ENCODE measurements at places on chromosomes 3 and 15.

DNA sequence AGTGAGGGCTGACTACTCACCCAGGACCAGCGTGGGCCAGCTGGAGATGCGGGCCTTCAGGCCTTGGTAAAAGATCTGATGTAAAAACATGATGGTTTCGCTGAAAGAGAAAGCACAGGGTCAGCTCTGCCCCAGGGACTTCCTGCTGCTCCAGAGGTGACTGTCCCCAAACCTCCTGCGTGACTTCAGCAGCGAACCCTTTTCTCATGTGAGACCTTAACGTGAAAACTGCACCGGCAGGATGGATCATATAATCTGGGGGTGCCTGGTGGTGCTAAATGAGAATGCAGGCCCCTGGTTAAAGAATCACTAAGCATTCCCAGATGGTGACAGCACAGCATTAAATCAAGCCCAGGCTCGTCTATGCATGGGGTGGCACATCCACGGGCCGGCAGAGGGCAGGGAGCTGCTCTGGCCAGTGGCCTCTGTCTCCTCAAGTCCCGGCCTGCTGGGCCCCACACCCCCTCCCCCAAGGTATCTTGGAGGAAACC lies 55.4 kb downstream of the RASGRF1 start:
- no peak for DNase-seq

- DNase-seq = no peak
Measured at GRCh38 chr3:146883288-146883687, 278.1 kb upstream of the PLSCR5 start.

GRCh38 chr3:126549861-126550487 lies 8.8 kb downstream of the C3orf22 start:
- DNase-seq = no peak

- DNase-seq = no peak
Measured at GRCh38 chr15:98002866-98003265, 42.4 kb downstream of the ARRDC4 start.

GRCh38 chr3:119223511-119223910 lies 17.2 kb downstream of the B4GALT4 start:
- DNase-seq = no peak

DNA sequence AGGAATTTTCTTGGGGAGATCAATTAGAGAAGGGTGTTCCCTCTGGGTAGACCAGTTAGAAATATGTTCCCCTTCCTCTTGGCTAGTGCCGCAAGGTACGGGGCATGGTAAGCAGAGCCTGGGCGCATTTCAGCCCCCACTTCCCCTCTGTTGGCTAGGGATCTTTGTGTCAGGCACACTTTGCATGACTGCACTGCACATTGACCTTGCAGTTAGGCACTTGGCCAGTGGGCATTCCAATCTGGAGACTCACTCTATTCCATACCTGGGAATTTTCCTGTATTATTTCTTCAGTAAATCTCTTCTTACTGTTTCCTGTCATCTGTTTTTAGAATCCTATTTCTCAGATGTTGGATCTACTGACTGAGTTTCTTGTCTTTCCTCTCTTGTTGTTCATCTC lies 30.0 kb upstream of the CACNA1D start:
- DNase-seq = no peak

DNA sequence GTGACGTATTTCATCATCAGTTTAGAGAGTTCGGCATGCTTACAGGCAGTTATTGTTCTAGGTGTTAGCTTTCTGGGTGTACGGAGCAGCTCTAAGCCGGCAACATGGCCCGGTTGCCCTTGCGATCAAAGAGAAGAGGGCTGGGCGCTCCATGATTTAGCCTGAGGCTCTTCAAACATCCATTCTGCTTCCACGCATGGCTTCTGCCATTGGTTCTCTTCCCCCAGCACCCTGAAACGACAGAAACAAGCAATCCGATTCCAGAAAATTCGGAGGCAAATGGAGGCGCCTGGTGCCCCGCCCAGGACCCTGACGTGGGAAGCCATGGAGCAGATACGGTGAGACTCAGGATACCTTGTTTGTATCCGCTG lies 574 bp downstream of the NGRN start:
- no peak for DNase-seq

- DNase-seq = peak; percentile 12
Measured at GRCh38 chr3:179608931-179609720, 4.5 kb downstream of the NDUFB5 start.

GRCh38 chr15:45185903-45186770 lies 1.6 kb downstream of the SHF start:
- no peak for DNase-seq

- DNase-seq = no peak
Measured at GRCh38 chr15:91866371-91866905, 12.9 kb downstream of the SLCO3A1 start.

DNA sequence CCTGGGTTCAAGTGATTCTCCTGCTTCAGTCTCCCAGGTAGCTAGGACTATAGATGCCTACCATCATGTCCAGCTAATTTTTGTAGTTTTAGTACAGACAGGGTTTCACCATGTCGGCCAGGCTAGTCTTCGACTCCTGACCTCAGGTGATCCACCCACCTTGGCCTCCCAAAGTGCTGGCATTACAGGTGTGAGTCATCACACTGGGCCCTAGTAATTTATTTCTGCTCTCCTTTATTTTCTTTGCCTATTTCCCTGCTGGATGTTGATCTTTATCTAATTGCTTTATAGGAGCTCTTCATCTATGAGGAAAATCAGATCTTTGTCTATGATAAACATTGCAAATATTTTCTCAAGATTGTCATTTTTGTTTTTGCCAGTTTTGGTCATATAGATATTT lies 31.7 kb downstream of the UQCC5 start:
- DNase-seq = no peak

DNA sequence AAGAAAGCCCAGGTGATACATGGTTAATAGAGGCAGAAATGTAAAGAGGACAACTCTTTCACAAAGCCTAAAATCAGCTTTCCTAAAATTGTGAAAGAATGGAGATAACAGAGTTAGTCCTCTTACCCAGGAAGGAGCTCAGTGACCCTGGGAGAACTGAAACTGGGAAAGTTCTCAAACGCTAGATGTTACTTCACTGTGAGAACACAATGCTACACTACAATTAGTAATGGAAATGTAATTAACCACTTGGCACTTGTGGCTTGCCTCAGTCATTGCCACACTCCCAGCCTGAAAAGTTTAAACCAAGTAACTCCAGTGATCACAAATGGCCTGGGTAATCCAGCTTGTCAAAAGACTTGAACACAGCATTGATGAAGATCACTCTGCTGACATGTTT lies 102.7 kb upstream of the FGF7 start:
- DNase-seq = no peak

GRCh38 chr3:171326717-171327440 lies 133.3 kb downstream of the TNIK start:
- no peak for DNase-seq

GRCh38 chr3:128794770-128795649 lies 69.0 kb downstream of the RAB7A start:
- peak; percentile 78 for DNase-seq

GRCh38 chr3:135078283-135078682 lies 283.2 kb downstream of the EPHB1 start:
- no peak for DNase-seq

GRCh38 chr3:195219351-195220230 lies 51.4 kb downstream of the XXYLT1 start:
- DNase-seq = no peak

DNA sequence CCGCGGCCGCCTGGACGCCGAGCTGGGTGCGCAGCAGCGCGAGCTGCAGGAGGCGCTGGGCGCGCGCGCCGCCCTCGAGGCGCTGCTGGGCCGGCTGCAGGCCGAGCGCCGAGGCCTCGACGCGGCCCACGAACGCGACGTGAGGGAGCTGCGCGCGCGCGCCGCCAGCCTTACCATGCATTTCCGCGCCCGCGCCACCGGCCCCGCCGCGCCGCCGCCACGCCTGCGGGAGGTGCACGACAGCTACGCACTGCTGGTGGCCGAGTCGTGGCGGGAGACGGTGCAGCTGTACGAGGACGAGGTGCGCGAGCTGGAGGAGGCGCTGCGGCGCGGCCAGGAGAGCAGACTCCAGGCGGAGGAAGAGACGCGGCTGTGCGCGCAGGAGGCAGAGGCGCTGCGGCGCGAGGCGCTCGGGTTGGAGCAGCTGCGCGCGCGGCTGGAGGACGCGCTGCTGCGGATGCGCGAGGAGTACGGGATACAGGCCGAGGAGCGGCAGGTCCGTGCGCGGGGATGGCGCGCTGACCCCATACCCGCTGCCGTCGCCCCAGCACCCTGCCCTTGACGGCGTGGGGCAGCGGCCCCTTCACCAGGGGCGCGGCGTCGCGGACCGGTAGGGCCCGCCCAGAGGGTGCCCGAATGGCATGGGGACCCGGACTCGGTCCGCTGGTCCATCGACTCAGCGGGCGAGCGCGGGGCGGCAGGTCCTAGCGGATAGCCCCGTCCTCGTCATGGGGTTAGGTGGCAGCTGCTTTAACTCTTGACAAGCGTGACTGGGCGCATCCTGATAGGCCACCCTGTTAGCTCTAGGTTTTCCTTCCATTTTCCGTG lies 848 bp downstream of the SYNM start:
- peak; percentile 17 for DNase-seq

GRCh38 chr15:39479911-39480310 lies 101.0 kb upstream of the THBS1 start:
- no peak for DNase-seq

GRCh38 chr3:78690766-78691165 lies 1077.0 kb downstream of the ROBO1 start:
- no peak for DNase-seq

GRCh38 chr3:108133048-108133369 lies 42.2 kb upstream of the CD47 start:
- no peak for DNase-seq

DNA sequence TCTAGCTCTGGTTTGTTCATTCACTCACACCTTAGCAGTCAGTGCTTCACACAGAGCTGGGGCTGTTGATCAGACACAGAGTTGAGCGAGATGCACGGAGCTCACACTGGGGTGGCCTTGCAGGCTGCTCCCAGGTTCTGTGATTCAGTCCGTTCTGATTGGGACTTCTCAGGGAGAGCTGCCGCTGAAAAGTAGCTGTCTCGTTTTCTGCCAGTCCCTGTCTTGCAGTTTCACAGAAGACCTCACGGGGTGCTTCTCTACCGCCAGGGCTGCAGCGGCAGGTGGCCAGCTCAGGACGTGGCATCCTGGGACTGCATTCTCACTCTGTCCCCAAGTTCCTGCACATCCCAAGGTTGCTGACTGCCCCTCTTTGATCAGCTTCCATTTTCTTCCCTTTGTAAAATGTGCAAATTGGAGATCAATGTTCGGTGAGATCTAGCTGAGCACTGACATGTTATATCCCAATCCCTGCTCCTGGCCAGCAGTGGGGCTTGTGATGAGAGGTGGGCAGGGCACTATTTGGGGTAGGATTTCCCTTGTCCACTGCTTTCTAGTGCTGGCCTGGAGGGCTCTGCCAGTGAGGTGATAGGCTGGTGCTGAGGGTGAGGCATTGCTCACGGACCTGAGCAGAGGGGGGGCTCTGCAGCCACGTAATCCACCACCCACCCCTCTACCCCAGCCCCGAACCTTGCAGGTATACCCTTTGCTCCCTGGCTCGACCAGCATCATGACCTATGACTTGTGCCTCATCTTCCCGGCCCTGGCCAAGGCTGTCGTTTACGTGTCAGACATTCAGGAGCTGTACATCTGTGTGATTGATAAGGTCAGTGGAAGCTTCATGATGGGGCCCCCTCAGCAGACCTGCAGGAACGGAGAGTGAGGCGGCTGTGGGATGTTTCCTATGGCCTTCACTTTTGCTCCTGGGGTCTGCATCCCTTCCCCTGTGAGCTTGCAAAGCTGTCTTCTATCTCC lies 5.3 kb upstream of the TXNRD3 start:
- no peak for DNase-seq

Data from stimulated activated effector memory CD8-positive, alpha-beta T cell treated with anti-CD3 and anti-CD28 coated beads, Interleukin-12 subunit alpha, Interleukin-12 subunit beta, amount 100 ng/mL, for 72 hours (primary cell).